ENCODE measurements at places on chromosomes 5 and 9. TPM values are rescaled to one million over a fixed set of nuclear protein-coding genes. Genes with fewer than 3 reads are reported as not detected.

DNA sequence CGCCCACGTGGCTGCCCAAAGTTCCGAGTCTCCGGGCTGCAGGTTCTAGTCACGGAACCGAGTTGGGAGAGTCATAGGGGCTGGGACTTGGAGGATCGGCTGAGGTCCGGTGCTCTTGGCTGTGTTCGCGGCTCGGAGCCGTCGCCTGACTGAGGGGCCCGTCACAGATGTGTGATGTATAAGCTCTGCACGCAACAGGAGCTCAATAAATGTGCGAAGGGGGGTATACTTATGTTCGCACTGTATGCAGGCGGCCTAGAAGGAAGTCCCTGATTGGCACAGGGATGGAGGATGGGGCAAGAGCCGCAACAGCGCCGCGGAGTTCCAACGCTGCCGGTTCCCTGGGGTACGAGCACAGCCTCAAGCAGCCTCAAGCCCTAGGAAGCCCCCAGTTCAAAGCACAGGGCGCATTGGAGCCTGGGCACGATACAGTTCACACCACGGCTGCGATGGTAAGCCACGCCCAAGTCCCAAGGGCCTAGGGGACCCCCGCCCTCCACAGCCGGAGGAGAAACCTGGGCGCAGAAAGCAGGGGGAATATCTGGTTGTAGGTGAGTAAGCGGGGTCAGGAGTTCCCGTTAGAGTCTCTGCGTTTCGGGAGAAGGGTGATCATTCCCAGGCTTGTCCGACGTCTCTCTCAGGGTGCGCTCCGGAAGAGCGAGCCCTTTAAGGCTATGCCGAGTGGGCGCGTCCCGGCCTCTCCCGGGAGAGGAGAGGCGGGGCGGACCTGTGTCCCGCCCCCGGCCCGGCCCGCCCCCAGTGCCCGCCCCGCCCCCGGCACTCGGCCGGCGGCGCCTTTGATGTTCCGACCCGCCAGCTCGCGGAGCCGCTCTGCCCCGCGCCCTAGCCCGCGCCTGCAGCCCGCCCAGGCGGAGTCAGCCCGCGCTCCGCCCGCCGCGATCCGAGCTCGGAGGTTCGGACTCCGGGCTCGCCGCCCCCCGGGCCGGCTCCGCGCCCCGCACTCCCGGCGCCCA lies at the start of gene TCF7:
TSS of gene TCF7 (plus strand) at position 780 of the 974 bp plus-strand sequence. CDS start 226 bp downstream, outside the sequence.
- DNase-seq: peak; percentile 88

- peak; percentile 16 for DNase-seq
Measured at GRCh38 chr5:176734756-176735342, 75.5 kb upstream of the UNC5A start.

GRCh38 chr5:56148453-56148971 lies 84.6 kb downstream of the ANKRD55 start:
- DNase-seq: no peak

DNA sequence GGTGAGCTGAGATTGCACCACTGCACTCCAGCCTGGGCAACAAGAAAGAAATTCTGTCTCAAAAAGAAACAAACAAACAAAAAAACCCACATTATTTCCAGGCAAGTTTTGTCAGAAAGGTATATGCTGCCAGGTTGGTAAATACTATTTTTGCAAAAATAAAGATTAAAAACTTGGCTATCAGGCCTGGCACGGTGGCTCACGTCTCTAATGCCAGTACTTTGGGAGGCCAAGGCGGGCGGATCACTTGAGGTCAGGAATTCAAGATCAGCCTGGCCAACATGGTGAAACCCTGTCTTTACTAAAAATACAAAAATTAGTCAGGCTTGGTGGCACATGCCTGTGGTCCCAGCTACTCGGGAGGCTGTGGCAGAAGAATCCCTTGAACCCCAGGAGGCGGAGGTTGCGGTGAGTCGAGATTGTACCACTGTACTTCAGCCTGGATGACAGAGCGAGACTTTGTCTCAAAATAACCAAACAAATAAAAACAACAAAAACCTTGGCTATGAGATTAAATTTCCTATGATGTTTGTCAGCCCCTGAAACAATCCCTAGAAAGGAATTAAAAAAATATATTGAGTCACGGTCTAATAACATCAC lies 22.7 kb downstream of the AGXT2 start:
- DNase-seq: no peak

DNA sequence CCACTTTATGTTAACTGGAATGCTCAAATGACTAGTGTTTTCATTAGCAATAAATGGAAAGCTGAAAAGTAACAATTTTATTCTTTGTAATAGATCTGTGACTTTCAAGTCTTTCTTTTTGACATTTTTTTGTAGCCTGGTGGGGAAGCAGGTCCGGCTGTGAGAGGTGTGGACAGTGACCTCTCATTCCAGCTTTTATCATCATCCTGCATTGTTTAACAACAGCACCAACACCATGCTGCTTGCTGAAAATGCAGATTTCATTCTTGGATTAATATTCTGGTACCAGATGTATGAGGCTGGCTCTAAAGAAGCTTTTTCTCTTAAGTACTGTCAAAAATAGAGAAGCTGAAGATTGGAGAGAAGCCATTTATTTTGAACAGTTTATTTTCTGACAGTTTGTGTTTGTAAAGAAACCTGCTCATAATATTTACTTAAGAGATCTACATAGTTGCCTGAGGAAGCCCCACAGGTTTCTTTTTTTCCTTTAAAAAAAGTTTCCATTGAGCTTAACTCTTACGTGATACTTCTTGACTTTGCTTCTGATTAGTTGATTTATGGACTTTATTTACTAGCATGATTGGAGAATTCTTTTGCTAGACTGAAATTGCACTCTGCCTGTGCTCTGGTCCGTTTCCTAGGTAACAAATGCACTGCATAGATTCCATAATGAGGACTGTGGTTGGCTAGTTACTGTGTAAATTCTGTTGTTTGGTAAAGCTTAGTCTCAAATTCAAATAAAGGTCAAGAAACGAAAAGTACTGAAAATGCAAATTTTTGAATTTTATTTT lies 3.4 kb downstream of the KIAA1958 start:
- DNase-seq: no peak

GRCh38 chr5:176837707-176838115 lies 27.4 kb downstream of the UNC5A start:
- DNase-seq: peak; percentile 92

GRCh38 chr5:60332244-60333004 lies 367.5 kb downstream of the DEPDC1B start:
- DNase-seq: no peak

DNA sequence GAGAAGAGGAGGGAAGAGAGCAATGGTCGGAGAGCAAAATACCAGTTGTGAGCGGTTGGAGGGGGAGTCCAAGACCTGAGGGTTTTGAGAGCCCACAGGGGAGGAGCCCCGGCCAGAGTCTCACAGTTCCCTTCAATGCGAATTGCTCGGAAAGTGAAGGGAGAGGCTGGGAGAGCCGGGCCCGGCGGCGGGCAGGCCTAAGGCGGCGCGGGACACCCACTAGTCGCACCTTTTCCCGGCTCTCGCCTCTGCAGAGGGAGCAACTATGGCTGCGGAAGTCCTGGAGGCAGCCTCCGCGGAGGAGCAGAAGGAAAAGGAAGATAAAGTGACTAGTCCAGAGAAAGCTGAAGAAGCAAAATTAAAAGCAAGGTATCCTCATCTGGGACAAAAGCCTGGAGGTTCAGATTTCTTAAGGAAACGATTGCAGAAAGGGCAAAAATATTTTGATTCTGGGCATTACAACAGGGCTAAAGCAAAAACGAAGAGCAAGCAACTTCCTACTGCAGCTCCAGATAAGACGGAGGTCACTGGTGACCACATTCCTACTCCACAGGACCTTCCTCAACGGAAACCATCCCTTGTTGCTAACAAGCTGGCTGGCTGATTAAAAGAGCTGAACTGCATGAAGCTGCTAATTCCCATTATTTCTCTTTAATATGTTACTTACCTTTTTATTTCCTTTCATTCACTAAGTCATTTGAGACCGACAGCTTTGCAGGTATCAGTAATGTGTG lies 6.5 kb upstream of the BTNL3 start:
- no peak for DNase-seq

DNA sequence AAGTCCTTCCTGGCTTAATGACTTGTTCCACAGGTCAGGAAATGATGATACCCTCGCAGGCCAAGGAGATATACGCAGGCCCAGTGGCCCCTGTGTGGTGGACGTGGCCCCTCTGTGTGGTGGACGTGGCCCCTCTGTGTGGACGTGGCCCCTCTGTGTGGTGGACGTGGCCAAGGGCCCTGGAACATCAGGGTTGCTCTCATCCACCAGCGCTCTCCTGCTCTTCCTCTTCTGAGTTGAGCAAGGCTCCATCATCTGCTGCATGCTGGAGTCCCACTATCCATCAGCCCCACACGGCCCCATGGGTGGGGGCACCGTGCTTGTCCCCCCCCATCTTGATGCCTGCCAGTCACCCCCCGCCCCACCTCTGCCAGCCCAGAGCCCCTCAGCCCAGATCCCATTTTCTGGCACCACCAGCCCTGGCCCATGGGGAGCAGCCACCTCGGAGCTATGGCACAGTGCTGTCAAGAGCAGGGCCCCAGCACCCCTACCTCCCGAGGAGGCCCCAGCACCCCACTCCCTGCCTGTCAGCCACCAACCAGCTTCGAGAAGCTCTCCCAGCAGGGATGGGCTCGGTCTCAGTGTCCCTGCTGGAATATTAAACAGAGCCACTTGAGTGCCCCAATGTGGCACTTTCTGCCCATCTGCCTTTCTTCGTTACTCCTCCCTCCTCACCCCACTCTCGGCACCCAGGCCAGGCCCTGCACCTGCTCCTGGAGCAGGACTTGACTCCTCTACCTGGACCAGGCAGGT lies 8.1 kb downstream of the LRRC14B start:
- DNase-seq: no peak

GRCh38 chr5:152527358-152528052 lies 122.4 kb upstream of the NMUR2 start:
- DNase-seq: no peak

DNA sequence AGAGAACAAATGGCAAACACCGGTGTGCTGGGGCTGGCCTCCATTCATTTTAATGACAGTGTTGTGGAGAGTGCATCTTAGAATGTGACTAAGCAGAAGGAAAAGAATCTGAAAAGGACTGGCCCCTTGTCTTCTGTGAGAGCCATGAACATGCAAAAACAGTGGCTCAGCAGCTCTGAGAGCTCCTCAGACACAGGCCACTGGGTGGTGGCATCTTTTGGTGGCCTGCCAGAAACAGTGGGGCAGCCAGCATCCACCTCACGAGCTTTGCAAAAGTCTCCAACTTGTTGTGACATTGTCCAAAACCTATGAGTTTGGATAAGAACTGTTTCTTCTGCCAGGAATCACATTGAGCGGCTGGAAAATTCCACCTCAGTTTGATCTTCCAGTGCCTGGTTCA lies 233.4 kb downstream of the NR3C1 start:
- no peak for DNase-seq

- no peak for DNase-seq
Measured at GRCh38 chr9:88672874-88673689, 138.1 kb downstream of the NXNL2 start.

DNA sequence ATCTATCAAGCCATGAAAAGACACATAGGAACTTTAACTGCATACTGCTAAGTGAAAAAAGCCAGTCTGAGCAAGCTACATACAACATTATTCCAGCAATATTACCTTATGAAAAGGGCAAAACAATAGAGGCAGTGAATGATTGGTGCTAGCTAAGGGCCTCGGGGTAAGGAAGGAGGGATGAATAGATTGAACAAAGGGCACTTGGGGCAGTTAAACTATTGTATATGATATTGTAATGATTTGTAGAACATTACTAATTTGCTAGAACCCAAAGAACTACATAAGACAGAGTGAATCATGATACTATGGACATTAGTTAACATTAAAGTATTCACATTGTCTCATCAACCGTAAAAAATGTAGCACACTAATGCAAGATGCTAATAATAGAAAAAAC lies 218.3 kb downstream of the FBXO4 start:
- DNase-seq: no peak

GRCh38 chr5:58239045-58239444 lies 220.8 kb downstream of the PLK2 start:
- no peak for DNase-seq

DNA sequence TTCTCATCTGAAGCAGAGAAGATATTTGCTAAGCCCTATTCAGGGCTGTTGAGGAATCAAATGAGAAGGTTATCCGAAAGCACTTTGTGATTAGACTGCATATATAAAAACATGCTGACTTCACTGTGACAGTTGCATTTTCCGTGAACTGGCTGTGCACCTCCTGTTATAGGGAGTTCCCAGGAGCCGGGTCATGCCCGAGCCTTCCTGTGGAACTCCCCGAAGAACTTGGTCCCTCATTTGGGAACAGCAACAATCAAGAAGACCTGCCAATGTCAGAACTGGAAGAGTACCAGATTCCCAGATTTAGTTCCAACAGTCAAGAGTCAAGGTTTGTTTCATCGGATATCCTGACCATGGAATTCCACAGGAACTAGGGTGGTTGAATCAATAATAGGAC lies 130.4 kb upstream of the RAI14 start:
- no peak for DNase-seq

GRCh38 chr9:32306006-32306405 lies 78.4 kb upstream of the ACO1 start:
- DNase-seq: no peak

DNA sequence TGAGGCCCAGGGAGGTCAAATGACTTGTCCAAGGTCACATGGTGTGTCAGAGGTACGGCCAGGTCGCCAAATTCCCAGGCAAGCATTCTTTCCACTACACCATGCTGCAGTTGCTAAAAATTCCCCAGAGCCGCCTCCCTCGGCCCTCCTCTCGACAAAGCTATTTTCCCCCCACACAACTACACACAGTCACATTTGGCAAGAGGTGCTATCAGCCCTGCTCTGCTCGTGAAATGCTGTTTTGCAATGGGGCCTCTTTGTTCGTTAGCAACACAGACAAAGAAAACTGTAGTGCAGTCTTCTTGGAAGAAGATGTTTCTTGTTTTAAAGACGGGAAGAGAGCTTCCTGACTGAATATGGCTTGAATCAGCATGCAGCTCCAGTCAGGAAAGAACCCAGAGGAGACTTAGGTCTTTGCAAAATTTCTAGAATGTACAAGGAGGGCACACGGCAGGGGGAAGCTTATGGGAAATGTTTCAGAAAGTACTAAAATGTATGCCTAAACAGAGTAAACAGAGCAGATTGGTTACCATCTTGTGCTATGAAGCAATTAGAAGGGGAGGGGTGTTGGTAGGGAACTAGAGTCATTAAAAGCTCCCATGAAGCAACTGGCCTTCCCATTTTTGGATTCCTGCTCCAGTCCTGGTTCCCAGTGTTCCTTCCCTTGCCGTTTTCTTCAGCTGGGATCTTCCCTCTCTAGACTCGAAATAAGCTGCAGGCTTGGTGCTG lies 14.2 kb downstream of the SLIT3 start:
- no peak for DNase-seq

GRCh38 chr5:174446988-174447387 lies 277.4 kb upstream of the MSX2 start:
- DNase-seq: no peak

The PTPRD gene
- 30.8 TPM for total RNA-seq

The MAML1 gene
- total RNA-seq: 24.4 TPM

The ZNF883 gene
- 0.78 TPM for total RNA-seq

The WNT8A gene
- not detected for total RNA-seq

The NME5 gene
- 2.4 TPM for total RNA-seq

The REEP2 gene
- 0.55 TPM for total RNA-seq

The FBXL7 gene
- 13.3 TPM for total RNA-seq

The UBAC1 gene
- total RNA-seq: 30.1 TPM

The GNAQ gene
- 132 TPM for total RNA-seq

The PCDHGB5 gene
- total RNA-seq: 11.0 TPM

The IFNA13 gene
- total RNA-seq: not detected

The SLIT3 gene
- total RNA-seq: 70.0 TPM

The FOXD4 gene
- 0.75 TPM for total RNA-seq

The TAF11L5 gene
- not detected for total RNA-seq

The HK3 gene
- total RNA-seq: 50.5 TPM

The INSL6 gene
- total RNA-seq: not detected

The ENHO gene
- 0.61 TPM for total RNA-seq

The PCDHB16 gene
- total RNA-seq: 4.1 TPM

All from upper lobe of right lung (tissue), 1 donor.